CD4-positive, alpha-beta T cell treated with Interleukin-4 for 1 hour (primary cell): ENCODE measurements at places on chromosomes 13 and 19.
A peak's percentile ranks its signal among the peaks of the same experiment; 100 is the strongest.

DNA sequence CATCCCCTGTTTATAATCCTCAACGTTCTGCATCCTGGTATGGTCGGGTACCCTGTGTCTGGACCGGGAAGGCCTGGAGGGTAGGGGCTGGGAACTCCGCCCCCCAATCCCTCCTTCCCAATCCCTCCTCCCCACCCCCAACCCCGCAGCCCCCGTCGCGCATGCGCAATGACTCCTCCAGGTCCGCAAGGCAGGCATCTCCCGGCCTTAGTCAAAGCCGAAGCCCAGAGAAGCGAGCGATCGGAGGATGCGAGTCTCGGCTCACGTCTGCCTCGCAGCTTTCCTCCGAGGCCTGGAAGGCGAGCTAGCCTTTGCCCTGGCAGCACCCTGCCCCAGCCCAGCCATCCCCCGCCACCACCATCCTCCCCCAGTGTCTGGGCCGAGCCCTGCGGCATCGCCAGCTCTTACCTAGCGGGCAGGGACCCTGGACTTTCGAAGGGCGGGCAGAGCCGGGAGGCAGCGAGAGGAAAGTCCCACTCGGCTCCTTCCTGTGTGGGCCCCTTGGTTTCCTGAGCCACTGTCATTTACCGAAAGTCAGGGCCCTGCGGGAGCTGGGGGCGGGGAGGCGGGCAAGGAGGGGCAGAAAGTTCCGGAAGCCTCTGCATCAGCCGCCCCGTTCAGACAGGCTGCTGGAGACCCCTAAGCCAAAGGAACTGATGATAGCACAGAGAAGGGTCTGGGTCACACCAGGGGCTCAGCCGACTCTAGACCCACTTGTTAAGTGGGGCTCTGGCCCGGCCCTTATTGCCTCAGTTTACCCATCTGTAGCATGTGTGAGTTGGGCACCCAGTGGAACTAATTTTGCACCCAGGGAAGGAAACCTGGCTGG, at the start of gene JAK3:
JAK3 (minus strand) TSS at position 445 of the 829 bp plus-strand sequence. CDS start 3,565 bp downstream, outside the sequence.
- DNase-seq: peak; percentile 89

DNA sequence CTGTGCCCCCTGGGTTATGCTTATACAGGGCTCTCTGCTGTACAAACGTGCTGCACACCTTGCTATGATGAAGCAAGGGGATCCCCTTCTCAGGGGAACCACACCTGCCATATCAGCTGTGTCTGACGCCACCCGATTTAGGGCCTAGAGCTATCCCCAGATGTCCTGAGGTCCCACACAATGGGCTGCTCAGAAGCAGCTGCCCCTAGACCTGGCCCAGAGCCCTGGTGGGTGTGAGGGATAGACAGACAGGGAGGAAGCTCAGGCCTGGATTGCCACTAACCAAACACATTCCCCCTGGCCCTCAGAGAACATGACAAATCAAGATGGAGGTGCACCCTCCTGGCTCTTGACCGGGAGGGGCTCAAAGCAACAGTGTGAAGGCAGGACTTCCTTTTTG, 59.3 kb downstream of the TSHZ3 start:
- no peak for DNase-seq

DNA sequence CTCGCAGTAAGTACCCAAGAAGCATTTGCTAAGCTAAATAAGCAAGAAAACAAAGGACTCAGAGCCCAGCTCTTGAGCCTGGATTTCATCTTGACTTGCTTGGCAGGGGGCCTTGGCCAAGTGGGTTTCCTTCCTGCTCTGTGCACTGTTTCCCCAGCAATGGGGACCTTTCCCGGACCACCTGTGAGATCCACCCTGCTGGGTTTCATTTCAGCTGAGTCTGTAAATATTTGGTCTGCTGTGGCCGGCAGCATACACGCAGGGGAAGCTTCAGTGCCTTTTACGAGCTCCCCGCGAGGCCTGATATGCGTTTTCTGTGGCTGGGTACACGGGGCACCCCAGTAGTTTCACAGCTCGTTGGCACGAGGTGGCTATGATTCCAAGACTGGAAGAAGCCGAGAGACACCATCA, 12.4 kb upstream of the TINCR start:
- DNase-seq: no peak

GRCh38 chr13:105442949-105443699, 1092.3 kb downstream of the EFNB2 start:
- DNase-seq: no peak

GRCh38 chr13:99653526-99653925, 152.3 kb downstream of the TM9SF2 start:
- no peak for DNase-seq

DNA sequence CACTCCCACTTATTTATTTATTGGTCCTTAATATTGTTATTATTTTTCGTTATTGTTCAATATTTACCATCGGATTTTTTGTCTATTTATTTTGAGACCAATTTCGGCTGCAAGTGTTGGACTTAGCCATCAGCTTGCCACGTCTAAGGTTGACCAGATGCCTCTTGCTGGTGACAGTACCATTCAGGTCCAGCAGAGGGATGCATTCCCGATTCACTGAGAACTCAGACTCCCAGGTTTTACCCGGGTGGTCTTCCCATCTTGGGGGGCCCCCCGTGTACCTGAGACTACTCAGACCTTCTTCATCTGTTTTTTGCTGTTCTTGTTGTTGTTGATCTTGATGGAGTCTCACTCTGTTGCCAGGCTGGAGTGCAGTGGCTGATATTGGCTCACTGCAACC, 1435.2 kb downstream of the UQCRFS1 start:
- DNase-seq: no peak

- DNase-seq: no peak
These were observed 23.2 kb downstream of the STOML3 start for GRCh38 chr13:38967446-38967845.

GRCh38 chr19:9406798-9407352, 28.5 kb downstream of the ZNF266 start:
- peak; percentile 36 for DNase-seq

GRCh38 chr13:98976941-98977340, 923 bp downstream of the DOCK9 start:
- no peak for DNase-seq

DNA sequence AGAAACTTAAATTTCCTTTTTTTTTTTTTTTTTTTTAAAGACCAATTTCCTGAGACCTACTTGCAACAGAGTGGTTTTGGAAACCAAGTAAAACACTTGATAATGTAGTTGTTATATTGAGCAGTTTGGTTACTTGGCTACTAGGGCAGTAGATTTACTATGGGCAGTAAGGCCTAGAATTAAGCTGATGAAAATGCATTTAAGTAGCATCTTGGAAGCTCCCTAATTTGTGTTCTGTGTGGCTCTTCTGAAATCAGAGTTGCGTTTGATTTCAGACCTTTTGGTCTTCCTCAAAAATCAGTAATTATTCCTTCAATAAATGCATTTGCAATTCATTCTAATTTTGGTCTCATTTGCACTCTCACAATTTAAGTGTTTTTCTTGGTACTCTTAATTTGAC, 810 bp downstream of the GPR180 start:
- no peak for DNase-seq

- no peak for DNase-seq
These were observed 30.7 kb upstream of the IL17D start for GRCh38 chr13:20672772-20673171.

- no peak for DNase-seq
These were observed 300.0 kb downstream of the SPRY2 start for GRCh38 chr13:80040981-80041317.

DNA sequence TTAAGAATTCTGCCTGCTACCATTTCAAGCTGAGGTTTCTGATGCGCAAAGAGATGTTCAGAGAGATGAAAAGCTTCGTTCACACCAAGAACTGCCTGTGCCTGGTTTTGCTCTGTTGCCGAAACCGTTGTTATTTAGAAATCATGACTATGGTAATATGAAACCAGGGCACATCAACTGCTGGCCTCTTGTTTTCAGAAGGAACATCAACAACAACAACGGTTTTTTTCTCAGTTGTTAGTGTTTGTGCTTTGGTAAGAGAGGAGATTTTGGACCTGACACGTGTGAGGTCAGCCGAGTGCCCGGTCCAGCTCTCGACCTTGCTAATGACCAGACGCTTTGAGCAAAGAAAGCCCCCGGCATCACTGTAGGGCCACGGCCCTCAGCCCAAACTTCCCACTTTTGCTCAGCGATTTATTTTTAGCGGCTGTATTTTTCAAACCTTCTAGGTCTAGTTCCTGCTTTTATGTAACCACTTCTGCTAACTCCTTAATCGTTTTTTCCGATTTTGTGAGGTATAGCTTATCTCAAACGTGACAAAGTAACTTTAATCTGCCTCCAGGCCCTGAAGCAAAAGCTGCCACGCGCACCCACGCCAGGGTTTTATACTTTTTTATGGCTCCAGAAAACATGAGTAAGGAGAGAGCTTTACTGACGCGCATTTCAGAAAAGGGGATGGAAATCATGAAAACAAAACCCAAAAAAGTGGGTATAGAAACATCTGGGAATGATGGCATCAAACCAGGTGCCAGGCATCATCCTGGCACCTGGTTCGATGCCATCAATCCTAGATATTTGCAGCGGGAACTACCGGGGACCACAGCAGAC, 42.0 kb downstream of the KLF2 start:
- DNase-seq: peak; percentile 76
